Thoracic aorta (tissue), 2 donors: ENCODE measurements at places on chromosomes 4 and X. TPM values are rescaled to one million over a fixed set of nuclear protein-coding genes. Genes with fewer than 3 reads are reported as not detected.

DNA sequence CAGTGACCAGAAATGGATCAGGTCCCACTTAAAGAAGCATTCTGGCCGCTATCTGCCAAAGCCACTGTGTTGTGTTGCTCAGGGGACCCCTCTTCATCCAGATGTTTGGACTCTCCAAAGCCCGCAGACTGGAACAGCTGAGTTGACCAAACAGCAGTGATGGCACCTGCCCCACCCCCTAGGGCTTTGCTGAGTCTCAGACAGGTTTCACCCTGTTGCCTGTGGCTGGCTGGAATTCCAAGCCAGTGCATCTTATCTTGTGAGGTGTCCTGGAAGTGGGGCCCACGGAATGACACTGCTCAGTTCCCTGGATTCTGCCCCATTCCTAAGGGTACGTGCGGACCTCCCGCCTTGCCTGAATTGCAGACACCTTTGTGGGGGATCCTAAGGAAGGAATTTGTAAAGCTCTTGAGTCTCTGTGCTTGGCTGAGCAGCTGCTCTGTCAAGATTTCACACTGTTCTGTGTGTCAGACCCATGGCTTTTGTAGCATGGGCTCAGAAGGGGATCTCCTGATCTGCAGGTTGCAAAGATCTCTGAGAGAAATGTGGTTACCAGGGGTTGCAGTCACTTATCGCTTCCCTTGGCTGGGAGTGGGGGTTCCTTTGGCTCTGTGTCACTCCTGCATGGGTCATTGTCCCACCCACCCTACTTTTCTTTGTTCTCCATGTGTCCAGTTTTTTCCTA, 1707.9 kb upstream of the PCDH10 start:
- no peak for DNase-seq
- H3K4me1 ChIP-seq, result no peaks in the 10 kb centered on the region
- no peak overlapping the region for H3K4me3 ChIP-seq
- H3K27ac ChIP-seq, result no peak overlapping the region
- H3K27me3 ChIP-seq, result no peaks in the 10 kb centered on the region

GRCh38 chrX:131057706-131058105, 440 bp upstream of the ARHGAP36 start:
- no peaks in the 10 kb centered on the region for H3K36me3 ChIP-seq
- no peaks in the 10 kb centered on the region for H3K27me3 ChIP-seq
- DNase-seq, result no peak
- no peak overlapping the region for H3K27ac ChIP-seq
- H3K4me1 ChIP-seq, result no peaks in the 10 kb centered on the region
- no peak overlapping the region for H3K4me3 ChIP-seq

DNA sequence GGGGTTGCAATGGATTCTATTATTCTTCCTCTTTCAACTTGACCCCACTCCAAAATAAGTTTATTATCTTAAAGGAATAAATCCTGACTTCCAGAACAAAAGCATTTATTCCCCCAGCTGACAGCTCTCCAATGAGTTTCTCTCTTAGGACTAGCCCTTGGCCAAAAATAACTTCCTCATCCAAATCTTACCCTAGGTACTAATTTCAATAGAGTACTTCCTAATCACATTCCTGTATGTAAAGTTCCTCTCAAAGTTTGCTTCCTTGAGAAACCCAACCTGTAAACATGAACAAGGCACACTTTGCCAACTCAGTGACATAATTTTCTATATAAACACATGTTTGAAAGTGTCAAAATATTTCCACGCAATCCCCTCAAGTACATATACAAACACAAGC, 671.2 kb upstream of the GALNTL6 start:
- DNase-seq, result no peak
- H3K36me3 ChIP-seq, result no peaks in the 10 kb centered on the region
- H3K4me1 ChIP-seq, result peaks cover 5% of the 10 kb centered on the region
- no peaks in the 10 kb centered on the region for H3K27me3 ChIP-seq

DNA sequence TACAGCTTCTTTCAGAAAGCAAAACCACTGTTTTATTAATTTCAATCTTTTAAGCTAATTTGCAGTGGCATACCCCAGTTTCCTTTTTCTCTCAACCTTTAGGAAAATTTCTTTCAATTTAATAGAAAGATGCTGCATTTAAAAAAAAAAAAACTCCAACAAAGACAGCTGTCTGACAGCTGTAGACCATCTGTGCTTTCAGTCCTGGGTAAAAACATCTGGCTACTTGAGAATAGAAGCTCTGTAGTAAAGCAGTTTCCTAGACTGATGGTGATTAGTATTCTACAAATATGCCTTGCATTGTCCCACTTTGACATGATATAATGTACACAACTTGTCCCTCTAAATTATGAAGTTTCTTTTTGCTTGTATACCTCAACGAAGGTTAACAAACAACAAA, 197.8 kb downstream of the EDA start:
- no peaks in the 10 kb centered on the region for H3K27me3 ChIP-seq

DNA sequence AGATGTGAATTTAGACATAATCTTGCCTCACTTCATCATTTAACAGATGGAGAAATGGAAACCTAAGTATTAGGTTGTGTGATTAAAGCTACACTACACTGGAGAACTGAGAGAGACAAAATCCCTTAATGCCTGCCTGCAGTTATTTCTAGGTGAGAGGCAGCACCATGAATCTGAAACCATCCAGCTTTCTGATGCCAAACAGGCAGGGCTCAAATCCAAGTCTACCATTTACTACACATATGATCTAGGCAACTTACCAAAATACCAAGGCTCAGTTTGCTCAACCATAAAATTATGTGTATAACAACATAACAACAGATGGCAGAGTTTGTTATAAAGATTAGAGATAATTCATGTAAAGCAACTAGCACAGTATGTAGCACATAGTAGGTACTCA, 38.7 kb downstream of the GABRA4 start:
- no peaks in the 10 kb centered on the region for H3K36me3 ChIP-seq
- H3K4me1 ChIP-seq, result no peaks in the 10 kb centered on the region
- no peaks in the 10 kb centered on the region for H3K27me3 ChIP-seq
- H3K27ac ChIP-seq, result no peak overlapping the region
- no peak for DNase-seq

- no peaks in the 10 kb centered on the region for H3K27me3 ChIP-seq
- no peaks in the 10 kb centered on the region for H3K4me1 ChIP-seq
- no peaks in the 10 kb centered on the region for H3K36me3 ChIP-seq
- DNase-seq, result no peak
- H3K4me3 ChIP-seq, result no peak overlapping the region
Observed at GRCh38 chr4:93730760-93731159, 97.8 kb upstream of the ATOH1 start.

GRCh38 chrX:20445109-20445508, 178.4 kb upstream of the RPS6KA3 start:
- H3K36me3 ChIP-seq, result no peaks in the 10 kb centered on the region
- no peaks in the 10 kb centered on the region for H3K4me1 ChIP-seq
- no peak for DNase-seq
- no peak overlapping the region for H3K27ac ChIP-seq
- no peaks in the 10 kb centered on the region for H3K27me3 ChIP-seq

Gene FAT4
- 83.7 TPM for total RNA-seq

Gene UCP1
- total RNA-seq, result not detected

- no peaks in the 10 kb centered on the region for H3K27me3 ChIP-seq
- H3K4me3 ChIP-seq, result no peak within 1 kb of the TSS
- no peak within 1 kb of the TSS for H3K27ac ChIP-seq
- H3K36me3 ChIP-seq, result peaks cover 4% of the 10 kb centered on the region
Observed at GRCh38 chr4:48134081-48134480, at the start of gene TXK. TXK (minus strand) TSS chr4:48134250; CDS start chr4:48134170, 80 bp downstream.

GRCh38 chr4:59650861-59651260, 1549.3 kb upstream of the ADGRL3 start:
- no peaks in the 10 kb centered on the region for H3K36me3 ChIP-seq
- no peak overlapping the region for H3K4me3 ChIP-seq

GRCh38 chr4:7829652-7830580, 109.7 kb downstream of the AFAP1 start:
- peaks cover 42% of the 10 kb centered on the region for H3K4me1 ChIP-seq
- H3K36me3 ChIP-seq, result peaks cover 4% of the 10 kb centered on the region
- peak overlapping the region; percentile 73 for H3K27ac ChIP-seq
- H3K27me3 ChIP-seq, result no peaks in the 10 kb centered on the region
- no peak overlapping the region for H3K4me3 ChIP-seq

Gene NRK
- 7.4 TPM for total RNA-seq

- no peaks in the 10 kb centered on the region for H3K36me3 ChIP-seq
- H3K4me1 ChIP-seq, result no peaks in the 10 kb centered on the region
- no peak overlapping the region for H3K27ac ChIP-seq
- no peak for DNase-seq
Observed at GRCh38 chr4:16439768-16440167, 213.5 kb upstream of the TAPT1 start.

Gene SYAP1
- total RNA-seq, result 18.3 TPM

Gene COL25A1
- 0.81 TPM for total RNA-seq

DNA sequence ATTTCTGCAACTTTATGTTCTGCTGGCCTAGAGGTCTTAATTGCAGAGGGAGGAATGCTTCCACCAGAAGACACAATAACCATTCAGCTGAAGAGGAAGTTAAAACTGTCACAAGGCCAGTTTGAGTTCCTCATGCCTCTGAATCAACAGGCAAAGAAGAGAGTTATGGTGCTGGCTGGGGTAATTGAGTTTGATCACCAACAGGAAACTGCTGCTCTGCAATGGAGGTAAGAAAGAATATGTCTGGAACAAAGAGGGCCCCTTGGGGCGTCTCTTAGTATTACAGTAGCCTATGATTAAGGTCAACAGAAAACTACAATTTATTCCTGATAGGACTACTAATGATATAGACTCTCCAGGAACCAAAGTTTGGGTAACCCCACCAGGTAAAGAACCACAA, 744.0 kb downstream of the FSTL5 start:
- H3K4me1 ChIP-seq, result no peaks in the 10 kb centered on the region
- no peaks in the 10 kb centered on the region for H3K27me3 ChIP-seq
- no peaks in the 10 kb centered on the region for H3K36me3 ChIP-seq
- no peak overlapping the region for H3K4me3 ChIP-seq

Gene TCEAL3
- total RNA-seq, result 87.3 TPM

Gene RASL11B
- 5.0 TPM for total RNA-seq

DNA sequence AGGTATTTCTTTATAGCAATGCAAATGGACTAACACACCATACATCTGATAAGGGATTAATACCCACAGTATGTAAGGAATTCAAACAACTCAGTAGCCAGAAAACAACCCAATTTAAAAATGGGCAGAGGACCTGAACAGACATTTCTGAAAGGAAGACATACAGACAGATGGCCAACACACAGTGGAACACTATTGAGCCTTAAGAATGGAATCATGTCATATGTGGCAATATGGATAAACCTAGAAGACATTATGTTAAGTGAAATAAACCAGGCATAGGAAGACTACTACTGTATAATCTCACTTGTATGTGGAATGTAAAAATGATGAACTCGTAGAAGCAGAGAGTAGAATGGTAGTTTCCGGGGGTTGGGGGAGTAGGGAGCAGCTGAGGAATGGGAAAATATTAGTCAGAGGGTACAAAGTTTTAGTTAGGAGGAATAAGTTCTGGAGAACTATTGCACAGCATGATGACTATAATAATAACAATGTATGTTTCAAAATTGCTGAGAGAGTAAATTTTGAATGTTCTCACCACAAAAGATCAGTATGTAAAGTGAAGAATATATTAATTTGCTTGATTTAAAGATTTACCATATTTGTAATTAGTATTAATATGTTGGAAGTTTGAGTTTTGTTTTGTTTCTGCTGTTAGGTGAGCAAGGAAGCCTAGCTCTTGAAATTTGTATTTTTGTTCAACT, 25.2 kb downstream of the WDR44 start:
- no peak overlapping the region for H3K4me3 ChIP-seq
- no peaks in the 10 kb centered on the region for H3K36me3 ChIP-seq
- no peaks in the 10 kb centered on the region for H3K4me1 ChIP-seq

DNA sequence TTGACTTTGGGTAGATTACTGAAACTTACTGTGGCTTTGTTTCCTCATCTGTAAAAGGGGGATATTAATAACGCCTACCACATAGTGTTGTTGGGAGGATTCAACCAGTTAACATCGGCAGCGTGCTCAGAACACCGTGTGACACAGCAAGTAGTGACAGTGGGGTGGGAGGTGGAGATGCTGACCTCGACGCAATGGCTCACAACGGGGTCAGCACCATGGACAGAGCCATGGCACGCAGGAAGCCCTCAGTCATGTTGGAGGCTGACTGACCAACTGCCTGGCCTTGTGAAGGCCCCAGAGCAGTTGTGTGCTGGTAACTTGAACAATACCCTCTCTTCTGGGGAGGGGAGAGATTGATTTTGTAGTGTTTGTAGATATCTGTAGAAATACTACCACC, 93.2 kb downstream of the WFS1 start:
- H3K36me3 ChIP-seq, result no peaks in the 10 kb centered on the region
- no peaks in the 10 kb centered on the region for H3K27me3 ChIP-seq
- H3K27ac ChIP-seq, result no peak overlapping the region
